ENCODE measurements at places on chromosomes 13 and 19.

DNA sequence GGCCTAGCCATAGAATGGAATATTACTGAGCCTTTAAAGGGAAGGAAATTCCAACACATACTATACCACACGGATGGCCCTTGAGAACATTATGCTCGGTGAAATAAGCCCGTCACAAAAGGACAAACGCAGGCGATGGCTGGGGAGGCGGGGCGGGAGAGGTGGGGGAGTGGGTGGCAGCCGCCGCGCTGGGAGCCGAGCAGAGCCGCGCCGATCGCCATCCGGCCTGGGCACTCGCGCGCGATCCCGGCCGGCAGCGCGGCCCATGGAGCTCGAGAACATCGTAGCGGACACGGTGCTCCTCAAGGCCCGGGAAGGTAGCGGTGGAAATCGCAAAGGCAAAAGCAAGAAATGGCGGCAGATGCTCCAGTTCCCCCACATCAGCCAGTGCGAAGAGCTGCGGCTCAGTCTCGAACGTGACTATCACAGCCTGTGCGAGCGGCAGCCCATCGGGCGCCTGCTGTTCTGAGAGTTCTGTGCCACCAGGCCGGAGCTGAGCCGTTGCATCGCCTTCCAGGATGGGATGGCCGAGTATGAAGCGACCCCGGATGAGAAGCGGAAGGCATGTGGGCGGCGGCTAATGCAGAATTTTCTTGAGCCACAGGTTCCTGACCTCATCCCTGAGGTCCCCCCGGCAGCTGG lies 140.1 kb downstream of the ZDHHC20 start:
- no peak for DNase-seq

GRCh38 chr13:46775385-46776107 lies 21.4 kb downstream of the ESD start:
- DNase-seq, result no peak

DNA sequence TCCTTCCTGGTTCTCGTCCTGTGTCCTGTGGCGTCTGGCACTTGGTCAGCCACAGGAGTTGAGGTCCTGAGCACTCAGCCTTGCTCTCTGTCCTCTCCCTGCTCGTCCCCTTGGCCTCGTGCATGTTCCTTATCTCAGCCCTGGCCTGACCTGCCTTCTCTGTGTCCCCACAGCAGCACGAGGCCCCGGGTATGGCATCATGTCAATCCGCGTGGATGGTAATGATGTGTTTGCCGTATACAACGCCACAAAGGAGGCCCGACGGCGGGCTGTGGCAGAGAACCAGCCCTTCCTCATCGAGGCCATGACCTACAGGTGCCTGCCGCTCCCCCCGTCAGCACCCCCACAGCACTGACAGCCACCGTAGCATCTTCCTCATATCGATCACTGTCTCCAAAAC lies 4.7 kb downstream of the B3GNT8 start:
- DNase-seq, result no peak

- DNase-seq, result no peak
These were observed 1.1 kb upstream of the FAM174C start for GRCh38 chr19:1274081-1274851.

- DNase-seq, result peak; percentile 71
These were observed 13.1 kb downstream of the TJP3 start for GRCh38 chr19:3721131-3721886.

GRCh38 chr19:47427241-47428176 lies 8.2 kb upstream of the MEIS3 start:
- DNase-seq, result no peak

- no peak for DNase-seq
These were observed 35.6 kb upstream of the ZNF599 start for GRCh38 chr19:34808566-34808965.

GRCh38 chr19:55391191-55391670 lies 5.5 kb downstream of the RPL28 start:
- DNase-seq, result no peak

DNA sequence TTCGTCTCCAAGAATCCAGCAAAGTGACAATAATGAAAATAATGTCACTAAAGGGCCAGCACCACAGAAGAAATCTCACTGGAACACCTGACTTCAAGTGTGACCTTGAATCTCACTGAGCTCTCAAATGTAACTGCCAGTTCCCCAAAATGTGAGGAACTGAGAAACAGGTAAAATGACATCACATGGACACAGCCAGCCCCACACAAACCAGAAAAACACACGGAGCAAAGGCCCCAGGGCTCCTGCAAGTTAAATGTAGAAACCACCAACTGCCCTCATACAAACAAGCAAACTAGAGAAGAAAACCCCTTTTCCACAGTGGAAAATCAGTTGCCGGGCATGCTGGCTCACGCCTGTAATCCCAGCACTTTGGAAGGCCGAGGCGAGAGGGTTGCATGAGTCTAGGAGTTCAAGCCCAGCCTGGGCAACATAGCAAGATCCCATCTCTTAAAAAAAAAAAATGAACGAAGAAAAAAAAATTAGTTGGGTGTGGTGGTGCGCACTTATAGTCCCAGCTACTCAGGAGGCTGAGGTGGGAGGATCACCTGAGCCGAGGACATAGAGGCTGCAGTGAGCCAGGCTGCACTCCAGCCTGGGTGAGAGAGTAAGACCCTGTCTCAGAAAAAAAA lies 8.7 kb upstream of the KANK2 start:
- no peak for DNase-seq

GRCh38 chr13:28324181-28324789 lies 170.6 kb downstream of the FLT1 start:
- DNase-seq, result no peak

- DNase-seq, result no peak
These were observed 14.5 kb downstream of the MED25 start for GRCh38 chr19:49832556-49832955.

- no peak for DNase-seq
These were observed 73.9 kb upstream of the FNDC3A start for GRCh38 chr13:48901781-48902180.

DNA sequence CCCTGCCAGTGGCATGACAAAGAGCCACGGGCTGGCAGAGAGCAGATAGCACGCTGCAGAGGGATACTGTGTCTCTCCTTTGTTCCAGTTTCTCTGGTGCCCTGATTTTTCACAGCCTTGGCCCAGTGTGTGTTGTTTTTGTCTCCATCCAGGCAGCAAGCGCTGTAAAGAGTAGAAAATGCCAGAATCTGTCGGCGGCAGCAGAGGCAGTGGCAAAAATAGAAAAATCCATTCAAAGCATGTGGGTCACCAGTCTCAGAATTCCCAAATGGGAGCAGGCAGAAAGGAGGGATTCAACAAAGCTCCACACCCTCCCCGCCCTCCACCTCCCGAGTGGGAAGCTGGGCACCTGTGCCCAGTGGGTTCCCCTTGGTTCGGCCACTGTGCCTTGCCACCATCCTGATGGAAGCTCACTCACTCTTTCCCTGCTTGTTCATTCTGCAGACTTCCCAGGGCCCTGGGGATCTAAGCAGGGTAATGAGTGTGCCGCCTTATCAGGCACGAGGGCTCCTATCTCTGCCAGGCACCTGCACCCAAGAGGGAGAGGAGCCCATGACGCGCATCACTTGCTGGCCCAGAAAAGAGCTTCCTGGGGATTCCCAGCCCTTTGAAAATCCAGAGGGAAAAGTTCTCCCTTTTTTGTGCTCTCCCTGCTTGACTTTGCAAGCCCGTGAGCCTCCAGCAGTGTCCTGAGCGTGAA lies 416.9 kb downstream of the IRS2 start:
- DNase-seq, result no peak

DNA sequence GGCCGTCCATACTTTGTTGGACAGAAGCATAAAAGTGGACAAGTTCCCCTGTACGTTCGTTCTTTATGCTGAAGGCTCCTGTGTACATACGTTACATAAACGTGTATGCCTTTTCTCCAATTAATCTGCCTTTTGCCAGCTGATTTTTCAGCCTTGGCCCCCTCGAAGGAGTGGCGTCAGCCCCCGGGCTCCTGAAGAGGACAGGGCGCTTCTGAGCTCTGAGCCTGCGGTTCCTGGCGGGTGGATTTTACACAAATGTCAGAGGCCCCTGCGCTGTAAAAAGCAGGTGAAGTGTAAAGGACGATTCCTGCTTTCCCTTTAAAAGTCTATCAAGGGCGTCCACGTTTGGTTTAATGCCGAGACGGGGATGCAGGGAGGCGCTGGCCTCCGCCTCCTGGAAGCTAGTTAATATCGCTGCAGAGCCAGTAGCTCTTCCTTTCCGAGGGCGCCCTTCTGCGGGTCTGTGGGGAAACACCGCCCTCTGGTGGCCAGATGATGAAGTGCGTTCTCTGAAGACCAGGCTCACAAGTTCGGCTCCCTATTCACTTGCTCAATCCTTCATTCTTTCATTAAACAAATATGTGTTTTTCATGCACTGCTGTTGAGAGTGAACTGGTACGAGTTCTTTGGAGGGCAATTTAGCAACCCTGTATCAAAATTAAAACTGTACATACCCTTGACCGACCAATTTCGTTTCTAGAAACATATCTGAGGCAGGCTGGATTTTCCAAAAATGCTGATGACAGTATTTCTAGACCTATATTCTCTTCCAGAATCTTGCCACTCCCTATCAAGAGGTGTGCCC lies 62.0 kb downstream of the GPR12 start:
- peak; percentile 50 for DNase-seq

DNA sequence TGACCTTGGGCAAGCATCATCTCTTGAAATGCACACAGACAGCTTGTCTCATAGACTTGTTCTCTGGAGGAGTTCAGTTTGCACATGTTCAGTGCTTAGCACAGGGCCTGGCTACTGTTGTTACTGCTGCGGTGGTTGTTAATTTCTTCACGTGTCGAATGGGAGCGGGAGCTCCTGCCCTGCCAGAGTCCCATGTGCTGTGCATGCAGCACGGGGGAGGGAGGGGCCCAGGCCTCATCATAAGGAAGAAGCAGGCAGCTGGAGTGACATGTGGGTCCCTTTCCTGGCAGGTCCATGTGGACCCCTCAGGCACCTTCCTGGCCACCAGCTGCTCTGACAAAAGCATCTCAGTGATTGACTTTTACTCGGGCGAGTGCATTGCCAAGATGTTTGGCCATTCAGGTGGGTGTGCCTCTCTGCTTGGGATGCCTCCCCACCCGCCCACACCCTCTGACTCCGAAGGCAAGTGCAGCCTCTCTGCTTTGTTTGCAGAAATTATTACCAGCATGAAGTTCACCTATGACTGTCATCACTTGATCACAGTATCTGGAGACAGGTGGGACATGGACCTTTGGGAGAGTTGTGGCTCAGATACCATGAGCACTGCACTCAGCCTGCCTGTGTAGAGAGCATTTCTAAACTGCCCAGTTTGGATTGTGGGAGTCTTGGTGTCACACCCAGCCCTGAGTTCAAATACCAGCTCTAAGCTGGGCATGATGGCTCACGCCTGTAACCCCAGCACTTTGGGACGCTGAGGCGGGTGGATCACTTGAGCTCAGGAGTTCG lies 19.8 kb upstream of the OVOL3 start:
- DNase-seq, result no peak

DNA sequence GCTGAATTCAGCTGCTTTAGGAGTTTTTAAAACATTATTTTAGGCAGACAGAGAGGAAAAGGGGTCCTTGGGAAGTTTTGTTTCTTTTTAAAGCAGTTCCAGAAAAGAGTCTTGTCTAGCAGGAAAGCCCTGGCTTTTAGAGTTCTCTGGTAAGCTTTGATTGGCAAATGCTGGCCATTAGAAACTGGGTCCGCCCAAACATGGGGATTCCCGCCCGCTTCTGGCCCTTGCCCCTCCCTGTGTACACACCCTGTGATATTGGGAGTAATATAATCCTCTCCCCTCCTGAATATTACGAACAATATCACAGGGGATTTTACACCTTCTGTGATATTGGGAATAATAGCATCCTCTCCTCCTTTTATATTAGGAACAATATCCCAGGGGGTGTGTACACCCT lies 58.9 kb downstream of the ERICH4 start:
- DNase-seq, result no peak

- no peak for DNase-seq
These were observed 23.0 kb downstream of the ZNF568 start for GRCh38 chr19:36939153-36939552.

DNA sequence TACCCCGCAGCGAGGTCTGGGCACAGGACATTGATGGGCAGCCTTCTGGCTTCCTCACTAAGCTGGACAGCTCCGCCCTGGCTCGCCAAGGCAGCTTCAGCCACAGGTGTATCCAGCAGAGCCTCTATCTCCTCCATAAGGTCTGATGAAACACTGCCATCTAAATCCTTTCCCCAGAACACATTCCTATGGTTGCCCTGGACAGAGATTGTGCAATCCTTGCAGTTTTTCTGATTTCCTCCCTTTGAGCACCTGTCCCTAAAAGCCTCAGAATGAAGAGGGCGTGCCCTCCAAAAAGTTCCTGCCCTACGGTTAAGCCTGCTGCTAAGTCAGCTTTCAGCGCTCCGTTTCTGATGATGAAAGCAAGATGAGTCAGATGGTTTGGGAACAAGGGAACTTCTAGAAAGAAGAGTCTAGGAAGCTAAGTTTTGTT lies 21.0 kb downstream of the CLEC4M start:
- DNase-seq, result no peak

GRCh38 chr13:26601669-26602068 lies 44.2 kb downstream of the WASF3 start:
- no peak for DNase-seq

GRCh38 chr19:1026783-1027649 lies 608 bp downstream of the CNN2 start:
- DNase-seq, result no peak

DNA sequence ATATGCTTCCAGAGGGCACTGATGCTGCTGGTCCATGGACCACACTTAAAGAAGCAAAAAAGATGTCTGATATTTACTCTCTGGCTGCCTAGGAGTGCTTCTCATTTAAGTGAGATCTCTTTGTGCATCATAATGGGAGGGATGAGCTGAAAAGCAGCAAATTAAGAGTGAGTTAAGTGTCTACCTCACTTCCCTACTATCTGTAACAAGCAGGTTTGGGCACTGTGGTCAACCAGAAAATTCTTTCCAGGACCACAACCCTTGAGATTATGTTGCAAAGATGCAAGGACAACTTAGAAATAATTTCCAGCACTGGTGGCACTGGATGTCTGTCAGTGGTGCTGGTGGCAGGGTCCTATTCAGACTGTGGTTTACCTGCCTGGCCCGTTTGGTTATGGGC lies 52.1 kb upstream of the USPL1 start:
- no peak for DNase-seq

GRCh38 chr13:29664591-29664990 lies 69.1 kb upstream of the SLC7A1 start:
- DNase-seq, result no peak

DNA sequence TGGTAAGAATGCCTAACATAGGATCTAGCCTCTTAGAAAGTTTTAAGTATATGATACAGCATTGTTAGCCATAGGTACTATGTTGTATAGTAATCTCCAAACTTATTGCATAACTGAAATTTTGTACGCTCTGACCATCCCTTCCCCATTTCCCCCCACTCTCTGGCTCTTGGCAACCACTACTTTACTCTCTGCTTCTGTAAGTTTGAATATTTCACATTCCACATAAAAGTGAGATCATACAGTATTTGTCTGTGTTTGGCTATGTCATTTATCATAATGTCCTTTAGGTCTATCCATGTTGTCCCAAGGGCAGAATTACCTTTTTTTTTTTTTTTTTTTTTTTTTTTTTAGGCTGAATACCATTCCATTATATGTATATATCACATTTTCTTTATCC lies 396.9 kb downstream of the DLEU7 start:
- no peak for DNase-seq

Measured in stimulated activated CD8-positive, alpha-beta memory T cell treated with anti-CD3 and anti-CD28 coated beads, Interleukin-12 subunit alpha, Interleukin-12 subunit beta, amount 100 ng/mL, for 4 hours (primary cell).